Keratinocyte (primary cell): ENCODE measurements at places on chromosomes 5 and 9.

DNA sequence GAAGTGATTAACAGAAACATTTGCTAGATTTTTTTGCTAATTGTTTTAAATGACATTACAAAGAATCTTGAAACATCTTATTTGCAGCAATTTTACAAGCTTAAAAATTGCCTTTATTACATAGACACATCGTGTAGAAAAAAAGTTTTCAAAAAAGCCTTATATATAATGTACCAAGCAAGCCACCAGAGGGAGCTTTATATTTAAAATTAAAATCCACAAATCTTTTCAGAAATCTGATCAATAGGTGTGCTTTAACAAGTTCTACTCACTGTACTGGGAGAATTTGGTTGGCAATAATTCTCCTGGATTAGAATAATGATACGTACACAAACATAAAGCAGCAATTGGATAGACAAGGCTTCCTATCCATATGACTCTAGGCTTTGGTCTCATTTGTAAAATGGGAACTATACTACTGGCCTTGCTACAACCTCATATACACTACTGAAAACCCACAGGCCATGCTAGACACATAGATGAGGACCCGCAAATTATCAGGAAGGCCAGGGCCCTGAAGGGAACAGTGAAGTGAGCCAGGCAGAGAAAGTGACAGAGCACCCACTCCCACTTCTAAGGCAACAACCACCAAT, 4.8 kb downstream of the PSMB7 start:
- DNase-seq = no peak

- no peak for DNase-seq
Observed at GRCh38 chr9:111983484-111983908, 86.9 kb downstream of the UGCG start.

- DNase-seq = peak; percentile 72
Observed at GRCh38 chr9:83979812-83980394, at the start of gene HNRNPK. TSS of gene HNRNPK (minus strand) at chr9:83980215. CDS start at chr9:83978252, 1,963 bp downstream.

DNA sequence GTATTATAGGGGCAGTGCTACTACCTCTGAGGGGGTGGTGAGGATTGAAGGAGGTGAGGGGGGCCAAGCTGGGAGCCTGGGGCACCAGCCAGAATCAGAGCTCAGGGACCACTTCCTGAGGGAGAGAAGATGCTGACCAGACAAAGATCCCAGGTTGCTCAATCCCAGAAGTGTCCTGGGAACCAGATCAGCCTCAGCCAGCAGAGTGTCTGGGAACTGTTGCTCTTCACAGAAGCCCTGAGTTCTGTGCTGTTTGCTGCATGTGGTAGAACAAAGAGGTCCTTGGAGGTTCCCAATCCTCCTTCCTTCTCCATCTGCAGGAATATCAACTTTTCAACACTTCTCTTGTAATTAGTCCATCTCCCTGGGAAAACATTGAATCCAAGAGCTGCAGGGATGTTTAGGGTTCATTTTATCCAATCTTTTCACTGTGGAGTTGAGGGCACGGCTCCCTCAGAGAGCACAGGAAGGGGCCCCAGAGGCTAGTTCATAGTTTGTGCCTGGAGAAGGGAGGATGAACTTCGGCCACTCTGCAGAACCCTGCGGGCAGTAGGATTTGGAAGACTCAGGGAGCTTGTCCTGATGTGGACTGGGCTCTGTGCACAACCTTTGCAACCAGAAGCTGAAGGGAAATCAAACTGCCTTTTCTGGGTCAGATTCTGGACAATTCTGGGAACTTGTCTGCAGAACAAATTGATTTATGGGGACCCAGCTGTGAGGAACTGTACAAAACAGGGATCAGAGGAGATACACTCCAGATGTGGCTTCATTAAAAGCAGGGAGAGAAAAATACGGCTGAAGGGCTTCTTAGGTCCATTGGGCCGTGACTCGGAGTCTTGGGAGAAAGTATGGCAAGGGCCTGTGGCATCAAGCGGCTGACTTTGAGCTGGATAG, 57.1 kb downstream of the GALNT12 start:
- no peak for DNase-seq

GRCh38 chr9:77307166-77307565, 129.8 kb downstream of the VPS13A start:
- no peak for DNase-seq

- no peak for DNase-seq
Observed at GRCh38 chr9:115730396-115730795, 423.2 kb upstream of the PAPPA start.

DNA sequence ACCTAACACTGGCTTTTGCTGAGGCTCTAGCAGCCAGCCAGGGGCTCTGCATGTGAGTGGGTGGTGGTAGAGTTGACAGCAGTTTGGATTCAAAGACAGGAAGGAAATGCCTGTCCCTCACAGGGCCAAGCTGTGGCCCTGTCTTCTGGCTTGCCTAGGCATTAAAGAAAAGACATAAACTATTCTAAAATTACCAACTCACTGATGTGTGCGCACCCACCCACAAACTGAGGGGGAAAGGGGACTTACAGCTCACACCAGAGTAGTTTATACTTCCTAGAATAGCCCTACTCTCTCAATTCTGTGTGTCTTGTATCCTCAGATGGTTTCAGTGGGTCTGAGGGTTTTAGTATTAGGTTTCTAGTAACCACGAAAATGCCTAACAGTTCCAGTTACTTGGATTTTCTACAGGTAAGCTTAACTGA, 18.3 kb upstream of the IL13 start:
- no peak for DNase-seq
